Activated naive CD4-positive, alpha-beta T cell treated with Interleukin-2 at 50 U/mL for 16 hours (primary cell): ENCODE measurements at places on chromosomes 13 and 19.

GRCh38 chr19:47350630-47351029 is 1.5 kb downstream of the DHX34 start:
- no peak for DNase-seq

- no peak for DNase-seq
These were observed 128.4 kb downstream of the KATNAL1 start for GRCh38 chr13:30178976-30179375.

DNA sequence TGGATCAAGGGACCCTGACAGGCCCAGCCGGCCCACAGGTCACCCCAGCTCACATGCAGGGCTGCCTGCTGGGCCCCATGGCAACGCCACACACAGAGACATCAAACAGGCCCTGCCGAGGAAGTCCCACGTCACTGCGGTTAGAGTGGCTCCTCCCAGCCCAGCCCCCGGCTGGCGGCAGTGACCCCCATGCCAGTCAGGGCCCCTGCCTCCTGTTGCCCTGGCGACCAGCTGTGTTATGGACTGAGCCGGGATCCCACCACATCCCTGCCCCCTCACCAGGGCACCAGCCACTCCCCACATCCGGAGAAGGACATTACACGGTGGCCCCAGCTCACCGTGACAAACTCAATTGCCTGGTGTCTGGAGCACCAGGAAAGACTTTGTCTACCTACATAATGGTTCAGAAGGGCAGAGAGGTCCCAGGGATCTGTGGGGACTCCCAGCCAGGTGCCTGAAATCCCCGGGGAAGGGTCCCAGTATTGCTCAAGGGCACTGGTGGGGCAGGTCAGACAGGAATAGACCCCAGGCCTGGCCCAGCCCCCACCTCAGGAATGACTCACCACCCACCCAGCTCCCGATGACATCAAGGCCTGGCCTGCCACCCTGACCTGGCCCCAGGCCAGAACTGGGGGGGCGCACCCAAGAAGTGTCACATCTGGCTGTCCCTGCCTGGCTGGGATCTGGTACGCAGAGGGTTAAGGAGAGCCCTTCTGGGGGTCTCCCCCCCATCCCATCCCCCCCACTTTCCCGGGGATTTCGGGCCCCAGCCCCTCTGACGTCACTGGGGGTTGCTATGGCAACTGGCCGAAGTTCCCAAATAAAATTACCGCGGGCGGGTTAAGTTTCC is 30.2 kb upstream of the NANOS3 start:
- DNase-seq = peak; percentile 96

DNA sequence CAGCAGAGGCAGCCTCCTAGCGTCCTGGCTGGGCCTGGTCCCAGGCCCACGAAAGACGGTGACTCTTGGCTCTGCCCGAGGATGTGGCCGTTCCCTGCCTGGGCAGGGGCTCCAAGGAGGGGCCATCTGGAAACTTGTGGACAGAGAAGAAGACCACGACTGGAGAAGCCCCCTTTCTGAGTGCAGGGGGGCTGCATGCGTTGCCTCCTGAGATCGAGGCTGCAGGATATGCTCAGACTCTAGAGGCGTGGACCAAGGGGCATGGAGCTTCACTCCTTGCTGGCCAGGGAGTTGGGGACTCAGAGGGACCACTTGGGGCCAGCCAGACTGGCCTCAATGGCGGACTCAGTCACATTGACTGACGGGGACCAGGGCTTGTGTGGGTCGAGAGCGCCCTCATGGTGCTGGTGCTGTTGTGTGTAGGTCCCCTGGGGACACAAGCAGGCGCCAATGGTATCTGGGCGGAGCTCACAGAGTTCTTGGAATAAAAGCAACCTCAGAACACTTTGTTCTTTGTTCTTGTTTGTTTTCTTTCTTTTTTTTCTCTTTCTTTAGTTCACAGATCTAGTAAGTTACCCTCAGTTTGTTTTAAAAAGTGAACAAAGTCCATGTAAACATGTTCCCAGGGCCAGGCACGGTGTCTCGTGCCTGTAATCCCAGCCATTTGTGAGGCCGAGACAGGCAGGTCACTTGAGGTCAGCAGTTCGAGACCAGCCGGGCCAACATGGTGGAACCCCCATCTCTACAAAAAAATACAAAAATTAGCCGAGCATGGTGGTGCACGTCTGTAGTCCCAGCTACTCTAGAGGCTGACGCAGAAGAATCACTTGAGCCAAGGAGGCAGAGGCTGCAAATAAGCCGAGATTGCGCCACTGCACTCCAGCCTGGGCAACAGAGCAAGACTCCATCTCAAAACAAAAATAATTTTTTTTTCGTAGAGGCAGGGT is 10.2 kb downstream of the ANGPTL4 start:
- no peak for DNase-seq

DNA sequence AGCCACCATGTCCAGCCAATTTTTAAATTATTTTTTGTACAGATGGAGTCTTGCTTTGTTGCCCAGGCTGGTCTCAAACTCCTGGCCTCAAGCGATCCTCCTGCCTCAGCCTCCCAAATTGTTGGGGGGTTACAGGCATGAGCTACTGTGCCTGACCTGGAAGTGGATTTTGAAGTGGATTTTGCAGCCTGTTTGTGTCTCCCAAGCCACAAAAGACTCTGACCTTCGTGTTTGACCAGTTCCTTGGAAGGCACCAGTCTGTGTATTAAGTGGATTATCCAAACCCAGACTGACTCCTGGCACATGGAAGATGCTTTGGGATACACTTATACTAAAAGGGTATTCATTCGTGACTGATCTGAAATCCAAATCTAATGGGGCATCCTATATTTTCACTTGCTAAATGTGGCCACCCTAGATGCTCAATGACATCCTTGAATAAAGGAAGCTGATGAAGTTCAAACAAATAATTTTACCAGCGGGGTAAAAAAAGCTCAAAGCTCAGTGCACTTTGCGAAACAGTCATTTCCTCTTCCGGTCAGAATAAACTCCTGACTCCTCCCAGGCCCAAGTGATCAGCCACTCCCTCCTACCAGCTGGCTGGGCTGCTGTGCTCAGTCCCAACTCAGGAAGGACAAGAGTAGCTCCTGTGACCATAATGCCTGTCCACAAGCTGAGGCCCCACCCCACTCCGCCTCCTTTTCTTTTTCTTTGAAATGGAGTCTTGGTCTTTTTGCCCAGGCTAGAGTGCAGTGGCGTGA is 32.6 kb upstream of the GATAD2A start:
- DNase-seq = peak; percentile 52
